Esophagus squamous epithelium (tissue), 5 donors: ENCODE measurements at places on chromosomes 3 and 15.

DNA sequence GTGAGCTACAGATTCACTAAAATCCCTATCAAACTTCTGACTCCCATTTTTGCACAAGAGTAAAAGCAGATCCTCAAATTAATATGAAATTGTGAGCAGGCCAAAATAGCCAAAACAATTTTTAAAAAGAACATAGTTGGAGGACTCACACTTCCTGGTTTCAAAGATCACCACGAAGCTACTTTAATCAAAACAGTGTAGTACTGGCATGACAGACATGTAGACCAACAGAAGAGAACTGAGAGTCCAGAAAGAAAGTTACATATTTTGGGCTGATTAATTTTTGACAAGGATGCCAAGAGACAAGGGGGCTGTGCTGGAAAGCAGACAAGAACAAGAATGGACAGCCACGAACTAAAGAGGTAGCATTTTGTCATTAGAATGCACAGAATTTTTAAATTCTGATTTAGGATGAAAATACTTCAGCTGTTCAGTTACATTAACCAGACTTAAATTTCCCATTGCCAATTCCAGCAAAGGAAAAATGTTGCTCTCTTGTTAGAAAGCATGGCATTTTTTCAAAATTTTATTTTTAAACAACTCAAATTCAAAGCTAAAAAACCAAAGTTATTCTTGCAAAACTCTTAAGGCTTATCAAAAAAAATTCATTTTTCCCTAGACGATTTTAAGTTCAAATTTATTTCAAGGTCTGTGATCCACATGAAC, 14.0 kb downstream of the RYK start:
- no peak for DNase-seq

DNA sequence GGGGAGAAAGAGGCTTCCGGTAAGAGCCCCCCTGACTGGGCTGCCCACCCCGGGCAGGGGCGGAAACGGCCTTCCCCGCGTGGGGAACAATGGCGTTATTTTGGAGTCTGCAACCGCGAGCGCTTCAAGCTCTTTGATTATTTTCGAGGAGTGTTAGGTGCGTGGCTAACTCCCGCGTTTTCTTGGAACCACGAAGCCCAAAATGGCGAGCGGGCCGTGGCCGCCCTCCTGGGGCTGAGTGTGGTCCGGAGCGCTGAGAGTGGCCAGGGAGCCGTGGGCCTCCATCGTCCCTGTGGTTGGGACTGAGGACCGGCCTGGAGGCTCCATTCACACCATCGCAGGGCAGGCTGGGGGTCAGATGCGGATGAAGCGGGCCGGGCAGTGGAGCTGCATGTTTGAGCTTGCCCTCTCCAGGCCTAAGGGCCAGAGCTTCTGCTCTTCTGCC, 44.6 kb upstream of the POLG start:
- no peak for DNase-seq

DNA sequence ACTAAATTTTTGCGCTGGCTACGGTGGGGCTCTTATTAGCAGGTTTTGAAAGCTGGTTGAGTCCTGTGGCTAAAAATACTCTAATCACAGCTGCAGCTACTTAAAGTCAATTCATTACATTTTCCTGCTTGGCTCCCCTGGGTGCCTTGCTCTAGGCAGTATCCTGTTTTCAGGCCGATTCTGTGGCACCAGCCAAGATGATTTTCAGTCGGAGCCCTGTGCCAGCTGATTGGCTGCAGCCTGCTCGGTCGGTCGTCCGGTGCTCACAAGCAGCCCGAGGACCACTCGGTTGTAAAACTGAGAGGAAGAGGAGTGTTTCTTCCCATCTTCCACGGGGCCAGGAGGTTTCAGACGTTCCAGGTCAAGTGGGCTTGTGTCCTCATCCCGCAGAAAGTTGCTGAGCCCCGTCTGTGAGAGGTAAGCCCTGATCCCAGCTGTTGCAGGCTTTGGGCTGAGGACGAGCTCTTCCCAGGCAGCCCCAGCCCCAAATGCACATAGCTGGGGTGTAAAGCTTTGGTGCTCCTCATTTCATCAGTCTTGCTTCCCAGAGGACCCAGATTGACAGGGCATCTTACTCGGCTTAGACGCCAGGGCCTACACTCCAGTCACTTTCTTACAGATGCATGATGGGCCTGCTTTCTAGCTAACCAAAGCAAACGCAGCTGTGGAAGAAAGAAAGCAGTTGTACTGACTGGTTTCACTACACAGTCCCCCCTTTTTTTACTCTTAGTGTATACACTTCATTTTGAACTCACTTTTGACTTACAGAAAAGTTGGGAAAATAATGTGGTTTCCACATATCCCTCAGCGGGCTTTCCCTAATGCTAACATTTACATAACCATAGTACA, 15.9 kb downstream of the LYSMD4 start:
- no peak for DNase-seq

- no peak for DNase-seq
Observed at GRCh38 chr3:33722191-33722590, 4.1 kb upstream of the CLASP2 start.

DNA sequence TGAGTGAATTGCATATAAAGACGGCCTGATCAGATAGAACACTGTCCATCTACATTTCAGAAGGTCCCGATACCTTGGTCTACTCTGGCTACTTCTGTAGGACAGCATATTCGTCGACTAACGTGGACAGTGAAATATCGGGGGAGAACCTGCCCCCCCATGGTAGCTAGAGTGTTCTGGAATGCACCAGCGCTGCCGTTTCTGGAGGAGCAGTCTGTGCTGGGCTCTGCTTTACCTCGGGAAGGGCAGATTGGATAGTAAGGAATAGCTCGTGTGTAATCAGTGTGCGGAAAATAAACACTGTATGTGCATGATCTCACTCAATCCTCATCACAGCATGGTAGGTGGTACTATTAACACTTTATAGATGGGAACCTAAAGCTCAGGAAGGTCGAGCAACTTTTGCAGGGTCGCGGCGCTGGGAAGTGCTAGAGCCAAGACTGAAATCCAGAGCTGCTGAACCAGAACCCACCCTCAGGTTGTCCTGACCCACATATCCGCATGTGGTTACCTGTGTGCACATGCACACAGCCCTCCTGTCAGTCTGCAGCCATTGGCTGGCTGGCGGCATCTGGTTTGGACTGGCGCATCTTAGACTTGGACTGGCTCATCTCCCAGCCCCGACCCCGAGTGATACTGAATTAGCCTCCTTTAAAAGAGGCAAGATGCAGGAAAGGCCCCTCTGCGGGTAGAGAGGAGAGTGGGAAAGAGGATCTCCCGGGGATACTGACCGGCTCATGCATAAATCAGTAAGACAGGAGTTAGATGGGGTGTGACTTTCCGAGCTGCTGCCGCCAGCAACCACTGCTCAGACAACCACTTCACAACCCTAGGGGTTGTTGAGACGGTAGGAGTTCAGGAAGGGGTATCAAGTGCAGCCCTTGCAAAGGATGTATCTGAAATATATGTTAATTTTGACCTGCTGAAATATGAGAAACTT, 155.0 kb upstream of the BHLHE40 start:
- DNase-seq: no peak

- DNase-seq: no peak
Observed at GRCh38 chr3:187066228-187066995, 72.9 kb downstream of the RPL39L start.

DNA sequence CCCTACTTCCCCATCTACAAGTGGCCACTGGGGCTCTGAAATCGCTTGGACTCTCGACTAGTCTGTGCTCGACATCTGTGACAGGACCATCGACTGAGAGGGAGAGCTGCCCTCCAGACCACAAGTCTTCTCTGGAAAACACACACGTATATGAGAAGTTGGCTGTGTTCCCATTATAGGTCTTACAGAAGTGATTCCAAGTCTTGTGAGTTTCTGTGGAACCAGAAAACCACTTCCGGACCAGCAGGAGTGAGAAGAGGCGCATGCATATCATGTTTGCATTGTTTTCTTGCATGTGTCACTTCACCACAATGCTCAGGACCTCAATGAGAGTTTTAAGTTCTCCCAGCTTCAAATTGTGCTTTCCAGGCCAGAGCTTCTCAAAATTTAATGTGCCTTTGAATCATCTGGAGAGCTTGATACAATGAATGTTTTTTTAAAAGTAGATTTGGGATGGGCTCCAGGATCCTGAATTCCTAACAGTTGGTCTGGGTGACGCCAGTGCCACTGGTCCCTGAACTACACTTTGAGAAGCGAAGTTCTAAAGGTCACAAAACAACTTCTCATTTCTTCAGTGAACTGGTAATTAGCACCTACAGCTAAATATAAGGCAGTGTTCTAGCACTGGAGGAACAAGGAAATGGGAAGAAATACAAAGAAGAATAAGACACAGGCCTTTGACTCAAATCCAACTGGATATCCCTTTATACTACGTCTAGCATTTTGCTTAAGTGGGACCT, 15.7 kb downstream of the LIPC start:
- DNase-seq: no peak

- no peak for DNase-seq
Observed at GRCh38 chr3:32315441-32315840, 76.2 kb upstream of the CMTM7 start.

GRCh38 chr3:112761062-112761638, 85.5 kb downstream of the CD200R1L start:
- DNase-seq: no peak

GRCh38 chr3:134029734-134030378, at the start of gene SLCO2A1:
TSS of gene SLCO2A1 (minus strand) at chr3:134029925. CDS start at chr3:134029802, 123 bp downstream.
- DNase-seq: no peak

DNA sequence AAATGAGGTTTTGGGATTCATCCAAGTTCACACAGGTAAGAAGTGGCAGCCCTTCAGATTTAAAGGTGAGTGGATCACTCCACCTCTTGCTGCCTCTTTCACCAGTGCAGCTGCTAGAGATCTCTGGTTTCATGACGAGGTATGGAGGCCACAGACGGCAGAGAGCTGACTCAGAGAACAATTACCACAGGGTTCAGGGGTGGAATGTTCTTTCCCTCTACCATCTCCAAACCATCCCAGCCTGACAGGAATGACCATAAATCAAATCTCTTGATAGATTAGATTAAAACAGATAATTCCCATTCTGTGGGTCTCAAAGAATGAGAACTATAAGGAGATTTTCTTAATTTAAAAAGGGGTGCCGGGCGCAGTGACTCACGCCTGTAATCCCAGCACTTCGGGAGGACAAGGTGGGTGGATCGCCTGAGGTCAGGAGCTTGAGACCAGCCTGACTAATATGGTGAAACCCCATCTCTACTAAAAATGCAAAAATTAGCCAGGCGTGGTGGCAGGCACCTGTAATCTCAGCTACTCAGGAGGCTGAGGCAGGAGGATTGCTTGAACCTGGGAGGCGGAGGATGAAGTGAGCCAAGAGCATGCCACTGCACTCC, 174.2 kb upstream of the ATP11B start:
- DNase-seq: no peak

DNA sequence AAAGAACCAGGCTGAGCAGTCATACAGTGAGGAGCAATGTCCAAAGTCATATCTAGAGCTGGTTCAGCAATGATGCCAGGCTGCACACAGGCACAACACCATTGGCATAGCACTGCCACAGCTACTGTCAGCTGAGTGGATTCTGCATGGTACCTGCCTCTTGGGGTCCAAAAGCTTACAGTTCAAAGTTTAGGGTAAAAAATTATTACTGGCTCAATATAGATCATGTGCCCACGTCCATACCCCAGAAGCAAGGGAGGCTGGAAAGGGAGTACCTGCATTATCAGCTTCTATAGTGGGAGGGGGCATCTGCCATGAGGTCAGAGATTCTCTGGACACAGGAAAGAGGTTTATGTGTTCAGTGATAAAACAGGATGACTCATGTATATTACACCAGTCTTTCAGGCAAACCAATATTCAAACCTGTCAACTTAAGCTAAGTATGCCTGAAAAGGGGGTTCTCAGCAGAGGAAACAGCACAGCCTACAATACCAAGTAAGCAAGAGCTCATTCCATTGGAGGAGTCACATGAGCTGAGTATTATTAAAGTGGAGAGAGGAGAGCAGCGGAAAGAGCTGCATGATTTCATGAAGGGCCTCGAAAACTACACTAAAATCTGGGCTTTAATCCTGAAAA, 99.0 kb downstream of the ANO10 start:
- DNase-seq: no peak

GRCh38 chr3:58047826-58048225, 39.6 kb downstream of the FLNB start:
- DNase-seq: no peak

GRCh38 chr15:73273181-73274002, 95.4 kb downstream of the HCN4 start:
- DNase-seq: no peak

DNA sequence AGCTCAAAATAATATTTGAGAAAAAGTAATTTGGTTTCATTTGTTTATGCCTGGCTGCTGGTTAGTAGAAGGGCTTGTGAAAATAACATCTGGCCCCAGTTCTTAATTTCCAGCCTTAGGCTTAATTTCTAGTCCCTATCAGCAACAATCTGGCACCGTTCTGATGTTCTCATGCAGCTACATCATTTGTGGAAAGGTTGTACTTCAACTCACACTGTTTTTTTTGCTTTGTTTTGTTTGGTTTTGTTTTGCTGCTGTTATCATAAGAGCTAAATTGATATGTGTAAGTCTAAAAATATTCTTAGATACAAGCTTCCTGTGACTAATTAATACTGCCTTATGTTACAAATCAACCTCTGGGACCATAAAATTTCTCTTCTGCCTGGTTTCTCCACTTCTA, 8.9 kb downstream of the CPA3 start:
- no peak for DNase-seq

DNA sequence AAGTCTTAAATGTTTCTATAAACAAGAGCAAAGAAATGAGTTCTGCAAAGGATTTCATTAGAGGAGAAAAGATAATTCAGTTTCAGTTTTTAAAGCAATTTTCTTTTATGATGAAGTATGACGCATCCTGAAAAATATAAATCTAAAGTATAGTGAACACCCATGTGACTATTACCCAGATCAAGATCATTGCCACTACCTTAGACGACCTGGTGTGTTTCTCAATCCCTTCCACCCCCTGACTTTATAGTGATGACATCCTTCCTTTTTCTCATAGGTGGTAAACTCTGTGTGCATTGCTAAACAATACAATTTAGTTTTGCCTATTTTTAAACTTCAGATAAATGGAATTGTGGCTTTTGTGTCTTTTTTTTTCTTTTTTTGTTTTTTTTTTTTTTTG, 8.4 kb downstream of the STT3B start:
- no peak for DNase-seq

DNA sequence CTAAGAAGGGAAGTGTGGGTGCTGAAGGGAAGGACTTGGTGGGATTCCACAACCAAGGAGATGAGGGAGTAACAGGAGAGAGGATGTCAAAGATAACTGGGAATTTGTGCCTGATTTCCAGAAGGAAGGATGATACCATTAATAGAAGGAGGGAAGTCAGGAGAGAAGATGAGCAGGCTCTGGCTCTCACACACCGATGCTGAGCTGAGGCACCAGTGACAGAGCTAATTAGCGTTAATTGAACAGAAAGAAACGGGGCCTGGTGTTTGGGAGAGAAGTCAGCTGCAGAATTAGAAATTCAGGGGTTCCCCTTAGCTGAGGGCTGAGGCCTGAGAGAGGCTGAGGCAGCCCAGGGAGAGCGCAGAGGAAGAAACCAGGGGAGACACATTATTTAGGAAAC, 11.9 kb upstream of the PDIA5 start:
- DNase-seq: no peak

- no peak for DNase-seq
Observed at GRCh38 chr3:9399746-9400145, 2.3 kb downstream of the SETD5 start.
